ENCODE measurements at places on chromosomes 11 and 22. TPM values are rescaled to one million over a fixed set of nuclear protein-coding genes. Genes with fewer than 3 reads are reported as not detected.

Gene C22orf15
- total RNA-seq, result not detected

Gene MYBPC3
- not detected for total RNA-seq

- no peak overlapping the region for H3K27ac ChIP-seq
- no peak for DNase-seq
- H3K4me1 ChIP-seq, result no peaks in the 10 kb centered on the region
- H3K4me3 ChIP-seq, result no peak overlapping the region
- H3K36me3 ChIP-seq, result no peaks in the 10 kb centered on the region
These were observed 86.5 kb downstream of the IGLL5 start for GRCh38 chr22:22974156-22974555.

DNA sequence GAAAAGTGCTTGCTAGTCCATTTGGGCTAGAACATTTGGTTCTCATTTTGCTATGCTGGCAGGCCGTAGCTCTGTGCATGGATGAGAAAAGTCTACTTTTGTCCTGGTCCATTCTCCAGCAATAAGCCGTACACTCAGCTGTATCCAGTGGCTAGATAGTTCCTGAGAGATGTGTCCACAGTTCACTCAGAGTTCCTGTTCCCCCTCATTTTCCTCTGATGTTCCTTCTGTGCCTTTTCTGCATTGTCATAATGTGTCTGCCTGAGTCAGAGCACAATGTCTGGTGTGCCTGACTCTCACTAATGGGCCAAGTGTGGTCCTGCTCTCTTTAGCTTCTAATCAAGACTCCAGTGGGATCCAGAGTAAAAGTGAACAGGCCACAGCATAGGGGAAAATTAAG lies 215.7 kb upstream of the CTSC start:
- no peak for DNase-seq
- H3K27ac ChIP-seq, result no peak overlapping the region
- H3K27me3 ChIP-seq, result no peaks in the 10 kb centered on the region
- H3K4me1 ChIP-seq, result no peaks in the 10 kb centered on the region
- H3K4me3 ChIP-seq, result no peak overlapping the region

Gene CLDN5
- 7.4 TPM for total RNA-seq

DNA sequence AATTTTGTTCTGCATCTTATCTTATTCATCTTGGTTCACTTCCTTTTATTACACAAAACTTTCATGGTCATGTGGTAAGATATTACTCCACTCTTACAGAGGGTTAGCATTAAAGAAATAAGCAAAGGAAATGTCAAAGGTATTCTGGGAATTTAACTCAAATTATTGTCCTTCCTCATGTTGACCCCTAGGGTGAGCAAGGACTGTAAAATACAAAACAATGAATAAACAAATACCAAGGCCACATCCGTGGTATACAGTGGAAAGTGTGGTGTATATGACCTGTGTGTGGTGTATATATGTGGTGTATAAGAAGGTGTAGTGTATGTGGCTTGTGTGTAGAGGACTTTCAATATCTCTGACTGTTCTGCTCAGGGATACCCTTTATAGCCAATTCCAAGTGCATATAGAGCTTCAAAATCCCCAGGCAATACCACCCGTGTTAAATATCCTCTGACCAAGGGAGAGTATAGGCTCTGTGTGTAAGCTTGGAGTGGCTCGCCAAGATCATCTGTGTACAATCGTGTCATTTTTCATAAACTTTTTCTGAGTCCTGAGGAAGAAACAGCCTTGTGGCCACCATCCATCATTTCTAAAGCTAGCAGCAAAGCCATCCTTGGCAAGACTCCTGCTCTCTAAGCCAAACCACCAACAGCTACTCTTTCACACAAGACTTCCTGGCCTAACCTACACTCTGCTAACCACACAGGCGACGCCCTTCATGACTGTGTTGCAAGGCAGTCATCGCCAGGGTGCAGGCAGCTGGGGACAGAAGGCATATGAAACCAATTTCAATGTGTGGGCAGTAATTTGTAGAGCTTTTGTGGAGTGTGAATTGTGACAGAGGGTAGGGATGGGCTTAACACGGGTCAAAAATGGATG lies 548.0 kb downstream of the ETS1 start:
- no peaks in the 10 kb centered on the region for H3K4me1 ChIP-seq
- H3K27ac ChIP-seq, result no peak overlapping the region
- H3K27me3 ChIP-seq, result no peaks in the 10 kb centered on the region
- no peaks in the 10 kb centered on the region for H3K36me3 ChIP-seq
- DNase-seq, result no peak

DNA sequence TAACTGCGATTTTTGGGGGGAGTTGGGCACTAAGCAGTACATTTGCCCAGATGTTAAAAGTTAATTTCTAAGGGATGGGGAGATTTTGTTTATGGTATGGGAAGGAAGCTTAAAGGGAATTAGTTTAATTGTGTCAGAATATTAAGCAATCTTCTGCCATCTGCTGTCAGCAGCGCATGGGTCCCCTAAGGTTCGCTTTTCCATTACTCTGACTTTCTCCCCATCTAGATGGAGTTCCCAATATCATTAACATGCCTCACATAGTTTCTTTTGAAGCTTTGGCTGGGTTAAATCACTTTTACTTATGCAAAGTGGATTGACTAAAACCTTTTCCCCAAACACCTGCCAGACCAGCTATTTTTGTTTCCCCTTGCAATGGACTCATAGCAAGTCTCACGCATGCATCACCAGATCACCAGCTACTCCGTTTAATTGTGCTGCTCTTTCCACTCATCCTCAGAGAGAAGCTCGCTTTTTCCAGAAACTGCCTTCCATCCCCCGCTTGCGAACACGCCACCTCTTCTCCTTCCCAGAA lies 172.7 kb downstream of the FAT3 start:
- DNase-seq, result peak; percentile 19
- H3K27me3 ChIP-seq, result peaks cover 16% of the 10 kb centered on the region
- peak overlapping the region; percentile 71 for H3K27ac ChIP-seq
- H3K4me1 ChIP-seq, result peaks cover 42% of the 10 kb centered on the region
- H3K36me3 ChIP-seq, result no peaks in the 10 kb centered on the region

GRCh38 chr11:30388957-30389356 lies 66.1 kb downstream of the ARL14EP start:
- H3K27ac ChIP-seq, result no peak overlapping the region
- peaks cover 5% of the 10 kb centered on the region for H3K36me3 ChIP-seq
- H3K27me3 ChIP-seq, result no peaks in the 10 kb centered on the region
- no peak for DNase-seq
- no peaks in the 10 kb centered on the region for H3K4me1 ChIP-seq
- no peak overlapping the region for H3K4me3 ChIP-seq

Gene PARVA
- total RNA-seq, result 15.0 TPM

GRCh38 chr11:122023614-122024250 lies 92.3 kb downstream of the BLID start:
- no peaks in the 10 kb centered on the region for H3K27me3 ChIP-seq
- no peaks in the 10 kb centered on the region for H3K4me1 ChIP-seq
- no peaks in the 10 kb centered on the region for H3K36me3 ChIP-seq
- no peak overlapping the region for H3K27ac ChIP-seq

Gene RASSF7
- total RNA-seq, result 9.4 TPM

- no peak overlapping the region for H3K27ac ChIP-seq
- DNase-seq, result no peak
- peaks cover 9% of the 10 kb centered on the region for H3K4me1 ChIP-seq
- H3K4me3 ChIP-seq, result no peak overlapping the region
- peaks cover 14% of the 10 kb centered on the region for H3K36me3 ChIP-seq
These were observed 23.2 kb downstream of the SHISAL1 start for GRCh38 chr22:44289414-44290171.

DNA sequence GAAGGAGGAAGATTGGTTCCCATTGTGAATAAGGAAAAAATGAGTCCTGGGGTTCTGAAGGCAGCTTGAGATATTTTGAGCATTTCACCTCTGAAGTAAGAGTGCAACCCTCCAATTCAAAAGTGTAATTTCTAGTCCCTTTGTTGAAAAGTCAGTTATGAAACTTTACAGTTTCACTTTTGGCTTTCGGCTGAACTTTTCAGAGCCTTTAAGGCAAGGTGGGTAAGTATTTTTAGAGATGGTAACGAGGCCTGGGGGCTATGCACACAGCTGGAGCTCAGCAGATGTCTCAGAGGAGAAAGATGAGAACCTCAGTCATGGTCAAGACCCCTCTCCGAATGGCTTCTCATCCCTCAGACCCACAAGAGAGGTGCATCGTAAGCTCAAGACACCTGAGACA lies 267.6 kb downstream of the KIRREL3 start:
- no peak overlapping the region for H3K27ac ChIP-seq
- H3K27me3 ChIP-seq, result peaks cover 9% of the 10 kb centered on the region
- no peak overlapping the region for H3K4me3 ChIP-seq
- H3K36me3 ChIP-seq, result peaks cover 9% of the 10 kb centered on the region

Gene PGM2L1
- 97.2 TPM for total RNA-seq

Gene CYB5R3
- 148 TPM for total RNA-seq
